Left ventricle myocardium inferior (tissue), 1 donor: ENCODE measurements at places on chromosomes 6 and 20. TPM values are rescaled to one million over a fixed set of nuclear protein-coding genes. Genes with fewer than 3 reads are reported as not detected.

- peak; percentile 70 for DNase-seq
These were observed 7.3 kb downstream of the VWA7 start for GRCh38 chr6:31769684-31770371.

GRCh38 chr6:156454867-156455266, 322.3 kb upstream of the ARID1B start:
- no peak for DNase-seq

DNA sequence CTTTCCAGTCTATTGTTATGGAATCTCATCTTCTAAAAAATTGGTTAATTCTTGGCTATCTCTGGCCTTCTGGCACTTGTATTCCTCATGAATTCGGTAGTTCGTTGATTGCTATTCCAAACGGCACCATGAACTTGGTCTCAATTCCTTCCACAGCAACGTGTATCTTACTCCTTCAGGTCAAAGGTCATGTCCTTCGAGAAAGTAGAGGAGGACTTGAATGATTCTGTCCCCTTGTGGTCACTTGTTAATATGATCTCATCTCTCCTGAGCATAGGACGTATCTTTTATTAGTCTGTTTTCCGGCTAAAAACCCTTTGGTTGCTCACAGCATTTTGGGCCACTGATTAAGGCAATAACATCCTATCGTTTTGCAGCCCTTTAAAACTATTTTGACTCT, 9.4 kb downstream of the TLDC2 start:
- no peak for DNase-seq

DNA sequence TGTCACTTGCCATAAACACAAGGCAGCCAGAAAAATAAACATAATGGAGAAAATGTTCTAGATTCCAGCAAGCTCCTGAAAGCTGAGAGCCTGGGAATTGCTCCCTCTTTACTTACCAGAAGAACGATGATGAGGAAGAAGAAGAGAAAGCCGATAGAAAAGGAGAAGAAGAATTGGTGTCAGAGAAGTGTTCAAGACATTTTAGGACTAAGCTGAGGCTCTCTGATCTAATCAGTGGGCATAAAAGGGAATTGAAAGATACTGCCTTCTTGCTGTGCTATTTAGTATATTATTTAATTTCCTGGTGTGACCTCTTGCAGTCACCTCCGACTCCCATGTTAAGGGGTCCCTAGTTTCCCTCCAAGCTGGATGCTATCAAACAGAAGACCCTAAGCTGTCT, 316.6 kb upstream of the JARID2 start:
- no peak for DNase-seq

GRCh38 chr6:137927777-137928218, 60.7 kb downstream of the TNFAIP3 start:
- no peak for DNase-seq

- no peak for DNase-seq
These were observed 27.6 kb downstream of the TREML4 start for GRCh38 chr6:41255638-41256246.

Gene TREM2
- total RNA-seq: 0.66 TPM

Gene PSORS1C1
- 4.7 TPM for total RNA-seq

Gene KCNK16
- total RNA-seq: not detected

Gene CAP2
- total RNA-seq: 149 TPM
